Ecto neural progenitor cell (in vitro differentiated cells): ENCODE measurements at places on chromosomes 5 and 9.

GRCh38 chr9:72635197-72635596 is 113.8 kb downstream of the TMC1 start:
- no peak for DNase-seq

DNA sequence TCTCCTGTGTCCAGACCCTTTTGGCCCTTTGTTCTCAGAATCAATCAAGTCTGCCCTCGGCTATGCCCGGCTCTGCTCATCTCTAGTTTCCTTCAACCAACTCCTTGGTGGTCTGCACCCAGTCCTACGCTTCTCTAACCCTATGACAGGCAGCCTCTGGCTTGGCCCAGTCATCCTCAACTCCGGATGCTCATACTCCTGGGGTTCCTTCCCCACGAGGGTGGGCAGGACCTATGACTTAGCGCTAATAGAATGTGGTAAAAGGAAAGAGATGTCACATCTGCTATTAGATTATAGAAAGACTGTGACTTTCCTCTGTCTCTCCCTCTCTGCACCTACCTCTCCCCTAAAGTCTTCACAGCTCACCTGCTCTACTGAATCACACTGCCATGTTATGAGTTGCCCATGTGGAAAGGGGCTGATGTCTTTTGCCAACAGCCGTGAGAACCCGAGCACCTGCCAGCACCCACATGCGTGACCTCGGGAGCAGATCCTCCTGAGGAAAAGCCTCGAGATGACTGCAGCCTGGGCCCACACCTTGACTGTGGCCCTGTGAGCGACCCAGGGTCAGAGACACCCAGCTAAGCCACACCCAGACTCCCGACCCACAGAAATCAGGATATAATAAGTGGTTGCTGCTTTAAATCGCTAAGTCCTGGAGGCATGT is 334.9 kb downstream of the GADD45G start:
- DNase-seq = no peak

DNA sequence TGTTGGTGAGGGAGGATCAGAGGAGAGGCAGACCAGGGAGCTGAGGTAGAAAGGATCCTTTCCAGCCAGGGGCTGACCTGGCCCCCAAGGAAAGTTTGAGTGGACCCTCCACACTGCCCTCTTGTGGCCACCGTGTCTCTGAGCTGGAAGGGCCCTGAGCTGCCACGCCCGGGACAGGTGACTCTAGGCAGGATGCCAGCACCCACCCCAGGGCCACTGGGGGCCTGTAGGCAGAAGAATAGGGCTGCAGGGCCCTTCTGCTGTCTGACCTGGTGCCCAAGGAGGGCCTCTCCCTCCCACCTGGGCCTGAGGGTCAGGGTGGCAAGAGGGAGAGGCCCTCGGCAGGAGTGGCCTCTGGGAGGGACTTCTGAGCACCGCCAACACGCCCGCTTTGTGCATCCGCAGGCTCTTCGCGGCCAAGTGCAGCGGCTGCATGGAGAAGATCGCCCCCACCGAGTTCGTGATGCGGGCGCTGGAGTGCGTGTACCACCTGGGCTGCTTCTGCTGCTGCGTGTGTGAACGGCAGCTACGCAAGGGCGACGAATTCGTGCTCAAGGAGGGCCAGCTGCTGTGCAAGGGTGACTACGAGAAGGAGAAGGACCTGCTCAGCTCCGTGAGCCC is 76.8 kb downstream of the LMX1B start:
- peak; percentile 83 for DNase-seq

DNA sequence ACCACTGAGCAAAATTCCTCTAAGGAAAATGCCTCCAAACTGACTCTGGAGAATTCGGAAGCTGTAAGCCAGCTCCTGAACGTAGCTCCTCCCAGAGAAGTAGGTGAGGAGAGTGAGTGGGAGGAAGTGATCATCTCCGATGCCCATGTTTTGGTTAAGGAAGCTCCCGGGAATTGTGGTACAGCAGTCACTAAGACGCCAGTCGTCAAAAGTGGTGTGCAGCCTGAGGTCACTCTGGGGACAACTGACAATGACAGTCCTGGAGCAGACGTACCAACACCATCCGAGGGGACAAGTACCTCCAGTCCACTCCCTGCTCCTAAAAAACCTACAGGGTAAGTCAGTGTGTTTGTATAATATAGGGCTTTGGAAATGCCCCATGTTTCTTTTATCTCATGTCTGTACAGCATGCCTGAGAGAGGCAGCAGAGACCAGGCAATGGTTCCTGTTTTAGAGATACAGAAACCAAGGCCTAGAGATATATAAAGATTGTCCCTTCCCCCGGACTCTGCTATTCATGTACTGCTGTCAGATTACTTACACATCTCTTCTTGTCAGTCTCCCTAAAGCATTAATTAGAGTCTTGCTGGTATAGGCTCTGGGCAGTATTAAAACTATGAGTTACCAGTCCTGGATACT is 23.9 kb downstream of the HMGXB3 start:
- no peak for DNase-seq

DNA sequence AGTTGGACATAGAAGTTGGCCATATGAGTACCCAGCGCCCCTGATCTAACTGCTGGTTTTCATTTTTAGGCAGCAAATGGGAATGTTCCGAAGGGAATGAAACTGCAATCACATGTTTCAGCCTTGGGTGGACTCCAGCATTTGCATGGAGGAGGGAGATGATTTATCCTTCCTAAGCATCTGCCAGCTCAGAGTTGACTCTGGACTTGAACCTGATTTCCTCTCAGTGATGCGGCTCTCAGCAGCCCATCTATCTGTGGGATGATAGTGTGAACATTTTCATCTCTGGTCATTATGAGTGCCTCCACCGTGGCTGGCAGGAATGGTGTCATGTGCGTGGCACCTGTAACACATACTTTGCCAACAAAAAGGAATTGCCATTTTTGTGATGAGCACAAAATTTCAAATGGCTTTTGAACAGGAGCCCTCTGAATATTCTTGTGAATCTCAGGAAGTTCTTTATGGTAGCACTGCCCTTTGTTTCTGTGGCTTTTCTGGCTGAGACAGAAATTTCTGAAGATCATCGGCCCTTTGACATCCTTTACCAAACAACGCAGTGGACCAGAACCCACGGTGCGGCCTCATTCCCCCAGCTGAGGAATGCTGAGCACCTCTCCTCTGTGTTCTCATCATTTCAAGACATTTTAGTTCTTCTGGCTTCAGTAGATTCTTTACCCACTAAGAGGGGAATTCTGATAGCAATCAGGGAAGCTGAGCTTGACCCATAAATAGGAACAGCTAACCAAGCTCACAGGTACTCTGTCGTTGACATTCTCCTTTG is 28.5 kb downstream of the FUBP3 start:
- no peak for DNase-seq

DNA sequence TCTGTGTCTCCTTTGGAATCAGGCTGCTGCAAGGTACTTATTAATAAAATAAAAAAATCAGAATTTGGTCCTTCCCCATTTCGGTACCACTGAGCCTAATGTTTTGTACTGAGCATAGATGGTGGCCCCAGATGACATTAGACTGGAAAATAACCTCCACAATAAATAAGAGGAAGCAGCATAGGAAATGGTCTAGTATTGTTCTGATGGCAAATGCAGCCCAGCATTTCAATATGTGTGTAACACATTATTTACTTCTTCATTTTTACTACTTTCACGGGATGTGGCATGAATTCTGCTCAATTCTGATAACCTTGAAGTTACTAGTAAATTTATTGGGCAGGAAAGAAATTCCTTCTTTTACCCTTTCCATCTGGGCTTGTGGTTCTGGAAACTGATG is 295.6 kb downstream of the ADGRV1 start:
- DNase-seq = no peak

DNA sequence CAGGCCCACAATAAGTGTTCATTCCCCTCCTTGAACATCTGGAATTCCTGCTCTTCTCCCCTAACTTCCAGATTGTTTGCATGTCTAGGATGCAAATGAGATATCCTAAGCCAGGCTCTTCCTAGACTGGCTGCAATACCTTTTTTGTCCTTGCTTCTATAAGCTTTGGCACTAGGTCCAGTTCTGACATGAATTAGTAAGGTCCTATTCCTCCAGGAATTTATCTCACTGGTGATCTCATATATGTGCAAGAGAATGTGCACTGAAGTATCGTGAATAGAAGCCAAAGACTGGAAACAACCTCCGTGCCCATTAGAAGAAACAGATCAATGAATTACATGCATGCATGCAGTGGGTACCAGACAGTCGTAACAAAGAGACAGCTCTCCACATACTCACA is 25.2 kb downstream of the DUSP1 start:
- no peak for DNase-seq

GRCh38 chr9:114238891-114239875 is 83.7 kb upstream of the ORM1 start:
- DNase-seq = peak; percentile 58
